ENCODE measurements at places on chromosomes 3 and 15.
A peak's percentile ranks its signal among the peaks of the same experiment; 100 is the strongest.

GRCh38 chr3:112303764-112304325, 9.8 kb upstream of the SLC9C1 start:
- no peak for DNase-seq

DNA sequence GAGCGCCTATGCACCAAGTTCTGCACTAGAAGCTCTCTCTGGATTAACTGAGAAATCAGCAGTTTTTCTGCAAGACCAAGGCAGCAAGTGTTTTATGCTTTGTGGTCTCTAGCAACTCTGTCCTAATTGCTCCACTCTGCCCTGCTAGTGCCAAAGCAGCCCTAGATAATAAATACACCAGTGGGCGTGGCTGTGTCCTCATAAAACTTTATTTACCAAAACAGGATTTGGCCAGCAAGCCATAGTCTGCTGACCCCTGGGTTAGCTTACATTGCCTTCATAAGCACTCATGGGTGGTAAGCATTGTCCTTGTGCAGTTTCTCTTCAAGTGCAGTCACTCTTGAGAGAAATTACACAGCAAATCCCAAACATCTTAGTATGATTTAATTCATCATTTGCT, 30.7 kb upstream of the SLC24A5 start:
- DNase-seq, result no peak

GRCh38 chr3:185460719-185461350, 38.0 kb downstream of the TMEM41A start:
- DNase-seq, result no peak

DNA sequence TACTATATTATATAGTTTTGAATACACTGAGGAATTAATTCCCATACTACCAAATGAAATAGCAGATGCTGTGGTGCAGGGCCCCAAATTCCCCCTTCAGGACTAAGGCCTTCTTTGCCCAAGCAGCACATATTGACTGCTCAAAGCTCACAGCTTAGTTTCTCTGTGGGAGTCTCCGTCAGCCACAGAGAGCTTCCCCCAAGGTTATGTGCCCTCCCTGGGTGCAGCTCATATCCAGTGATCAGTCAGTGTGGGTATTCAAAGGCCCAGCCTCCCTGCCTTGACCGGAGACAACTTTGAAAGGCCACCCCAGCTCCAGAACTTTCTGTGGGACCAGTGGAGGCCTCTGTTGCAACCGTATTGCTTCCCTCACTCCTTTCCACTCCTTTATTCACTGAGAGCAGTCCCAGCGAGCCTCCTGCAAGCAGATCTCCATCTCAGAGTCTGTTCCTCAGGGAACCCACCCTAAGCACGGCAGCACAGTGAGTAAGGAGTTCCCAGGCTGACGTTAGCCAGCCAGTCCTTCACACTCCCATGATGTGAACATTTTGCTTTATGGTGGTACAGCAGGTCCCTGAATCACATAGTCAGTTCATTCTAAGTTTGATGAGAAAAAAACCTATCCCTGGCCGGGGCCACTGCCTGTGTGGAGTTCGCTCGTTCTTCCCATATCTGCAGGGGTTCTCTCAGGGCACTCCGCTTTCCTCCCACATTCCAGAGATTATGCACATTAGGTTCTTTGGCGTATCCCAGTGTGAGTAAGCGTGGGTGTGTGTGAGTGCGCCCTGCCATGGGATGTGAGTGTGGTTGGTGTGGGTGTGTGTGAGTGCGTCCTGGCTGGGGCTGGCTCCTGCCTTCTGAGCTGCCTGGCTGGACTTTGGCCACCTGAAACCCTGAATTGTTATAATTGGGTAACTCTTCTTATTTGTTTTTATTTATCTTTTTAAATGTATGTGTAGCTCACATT, 64.4 kb upstream of the PPARG start:
- no peak for DNase-seq

- no peak for DNase-seq
Measured at GRCh38 chr15:87986776-87987175, 269.8 kb downstream of the NTRK3 start.

GRCh38 chr3:22475665-22476240, 724.7 kb upstream of the ZNF385D start:
- no peak for DNase-seq

DNA sequence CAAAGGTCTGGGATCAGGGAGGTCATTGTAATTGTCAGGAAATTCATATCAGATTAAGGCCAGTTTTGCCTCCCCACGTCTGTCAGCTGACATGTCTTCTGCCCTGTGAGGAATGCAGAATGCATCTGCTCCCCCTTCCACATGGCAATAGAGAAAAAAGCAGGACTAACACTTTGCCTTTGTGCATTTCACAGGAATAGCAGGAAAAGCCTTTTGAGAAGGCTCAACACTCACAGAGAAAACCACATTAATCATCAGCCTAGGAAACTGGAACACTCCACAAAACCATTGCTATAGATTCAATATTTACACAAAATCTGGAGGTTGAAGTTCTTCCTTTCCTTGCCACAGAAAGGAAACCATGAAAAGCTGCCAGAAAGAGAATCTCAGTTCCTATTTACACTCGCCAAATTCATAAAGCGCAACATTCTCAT, 165.2 kb upstream of the HES1 start:
- DNase-seq, result no peak

DNA sequence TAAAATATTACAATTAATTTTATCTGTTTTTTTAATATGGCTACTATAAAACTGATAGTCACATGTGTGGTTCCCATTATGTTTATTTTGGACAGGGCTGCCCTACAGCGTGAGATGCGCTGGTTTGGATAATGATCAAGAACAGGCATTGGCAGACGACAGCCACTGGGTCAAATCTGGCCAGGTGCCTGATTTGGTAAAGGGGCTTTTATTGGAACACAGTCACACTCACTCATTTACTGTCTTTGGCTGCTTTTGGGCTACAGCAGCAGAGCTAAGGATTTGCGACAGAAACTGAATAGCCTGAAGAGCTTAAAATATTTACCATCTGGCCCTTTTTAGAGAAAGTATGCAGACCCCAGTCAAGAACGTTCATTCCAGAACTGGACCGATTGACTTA, 724.2 kb upstream of the CFAP20DC start:
- no peak for DNase-seq

DNA sequence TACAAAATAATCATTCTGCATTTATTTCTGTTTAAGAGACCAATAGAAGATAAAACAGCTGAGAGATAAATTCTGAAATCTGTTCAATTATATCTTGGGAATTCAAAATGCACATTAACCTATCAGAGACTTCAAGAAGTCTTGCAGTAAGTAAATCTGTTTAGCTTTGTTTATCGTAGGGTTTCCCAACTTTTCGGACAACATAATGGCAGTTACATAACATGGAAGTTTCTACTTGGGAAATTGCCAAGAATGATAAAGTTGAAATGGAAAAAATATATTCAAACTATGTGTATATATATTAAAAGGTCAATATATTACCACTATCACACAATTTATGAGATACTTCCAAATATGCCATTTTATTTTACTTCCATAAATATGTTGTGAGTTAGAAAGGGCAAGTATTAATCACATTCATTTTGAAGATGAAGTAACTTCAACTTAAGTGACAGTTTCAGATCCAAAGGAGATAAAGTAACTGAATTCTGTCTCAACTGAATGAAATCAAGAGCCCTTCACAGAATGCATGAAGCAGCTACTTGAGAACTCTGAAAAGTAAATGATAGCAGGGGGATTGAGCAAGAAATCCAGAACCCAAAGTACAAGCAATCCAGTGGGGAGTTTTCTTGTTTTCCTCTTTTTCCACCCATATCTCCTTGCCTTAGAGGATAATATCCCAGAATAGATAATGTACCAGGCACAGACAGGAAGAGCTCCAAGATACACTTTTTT, 108.8 kb downstream of the PLOD2 start:
- no peak for DNase-seq

GRCh38 chr3:169869484-169870220, at the start of gene LRRC31:
LRRC31 (minus strand) TSS chr3:169869935; CDS start chr3:169869807, 128 bp downstream.
- DNase-seq, result no peak

GRCh38 chr3:18086078-18086477, 339.1 kb downstream of the SATB1 start:
- DNase-seq, result no peak

- DNase-seq, result no peak
Measured at GRCh38 chr3:134796281-134797056, 1.4 kb downstream of the EPHB1 start.

DNA sequence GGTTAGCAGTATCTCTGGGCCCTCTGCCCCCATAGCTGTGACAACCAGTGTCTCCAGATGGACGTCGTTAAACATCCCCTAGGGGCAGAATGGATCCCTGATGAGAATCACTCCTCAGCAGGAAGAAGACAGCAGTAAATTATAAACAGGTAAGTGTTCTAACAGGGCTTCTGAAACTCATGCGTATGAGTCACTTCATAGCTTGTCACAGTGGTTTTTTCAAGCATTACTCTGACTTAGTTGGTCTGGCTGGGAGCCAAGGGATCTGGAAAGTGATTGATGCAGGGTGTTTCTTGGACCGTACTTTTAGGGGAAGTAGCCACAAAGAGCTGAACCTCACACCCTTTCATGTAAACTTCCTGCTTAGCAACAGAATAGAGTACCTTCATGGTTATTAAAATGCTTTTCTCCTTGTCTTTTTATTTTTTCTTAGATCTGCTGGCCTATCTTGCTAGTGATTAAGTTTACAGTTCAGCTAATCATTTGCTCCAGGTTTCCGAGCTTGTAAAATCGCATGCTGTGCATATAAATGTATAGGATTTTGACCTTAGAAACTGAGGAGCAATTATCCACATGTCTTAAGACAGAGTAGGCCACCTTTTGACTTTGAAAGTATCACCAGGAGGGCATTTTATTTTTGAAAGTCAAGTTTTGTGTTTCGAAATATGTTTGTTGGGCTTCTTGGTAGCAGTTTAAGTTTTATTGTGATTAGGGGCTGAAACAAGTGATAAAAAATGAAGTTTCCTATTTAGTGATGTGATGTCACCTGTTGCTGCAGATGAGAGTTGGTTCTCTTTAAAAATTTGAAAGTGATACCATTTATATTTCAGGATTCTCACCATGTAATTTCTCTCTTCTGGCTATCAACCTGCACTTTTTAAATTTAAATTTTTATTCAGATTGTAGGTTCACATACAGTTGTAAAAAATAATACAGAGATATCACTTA, 333.9 kb downstream of the PTPRG start:
- peak; percentile 57 for DNase-seq

DNA sequence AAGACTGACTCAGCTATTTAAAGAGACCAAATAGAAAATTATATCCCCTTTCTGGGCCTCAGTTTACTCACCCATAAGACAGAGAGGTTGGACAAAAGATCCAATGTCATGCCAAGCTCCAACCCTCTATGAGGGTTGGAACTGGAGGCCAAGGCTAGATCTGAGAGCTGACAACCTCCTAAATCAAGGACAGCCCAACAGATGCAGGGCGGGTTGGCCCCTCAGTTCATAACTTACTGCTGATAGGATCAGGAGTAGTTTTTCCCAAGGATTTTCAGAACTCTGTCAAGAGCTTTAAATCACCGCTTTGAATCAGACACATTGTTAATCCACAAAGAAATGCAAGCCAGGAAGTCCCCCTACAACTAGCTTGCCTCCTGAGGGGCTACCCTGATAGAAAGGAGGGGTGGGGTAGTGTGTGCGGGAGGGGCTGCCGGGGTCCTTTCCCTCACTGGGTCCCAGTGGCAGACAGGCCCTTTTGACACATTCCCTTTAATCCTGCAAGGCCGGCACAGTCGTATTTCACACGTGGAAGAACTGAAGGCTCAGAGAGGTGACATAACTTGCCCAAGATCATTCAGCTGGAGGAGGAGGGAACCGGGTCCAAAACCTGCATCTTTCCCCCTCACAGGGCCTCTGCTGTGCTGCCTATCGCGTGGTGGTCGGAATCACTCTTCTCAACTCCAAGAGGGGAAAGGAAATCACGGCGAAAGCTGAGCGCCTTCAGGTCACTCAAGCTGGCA, 21.4 kb downstream of the BMF start:
- DNase-seq, result no peak

GRCh38 chr3:44506961-44507360, 29.5 kb upstream of the ZNF445 start:
- no peak for DNase-seq

- no peak for DNase-seq
Measured at GRCh38 chr3:101043687-101044078, 50.5 kb upstream of the ABI3BP start.

DNA sequence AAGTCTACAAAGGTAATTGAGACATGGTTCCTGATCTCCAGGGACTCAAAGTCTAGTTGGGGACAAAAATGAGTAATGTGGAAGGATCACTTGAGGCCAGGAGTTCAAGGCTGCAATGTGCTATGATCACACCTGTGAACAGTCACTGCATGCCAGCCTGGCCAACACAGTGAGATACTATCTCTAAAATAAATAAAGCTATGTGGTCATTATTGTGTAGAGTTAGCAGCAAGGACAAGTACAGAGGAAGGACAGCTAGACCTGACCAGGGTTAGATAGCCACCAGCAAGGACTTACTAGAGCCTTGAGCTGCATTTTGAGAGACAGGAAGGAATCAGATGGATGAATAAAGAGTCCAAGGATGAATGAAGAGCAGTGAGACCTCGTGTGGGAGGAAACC, 166.5 kb downstream of the MINAR1 start:
- no peak for DNase-seq

DNA sequence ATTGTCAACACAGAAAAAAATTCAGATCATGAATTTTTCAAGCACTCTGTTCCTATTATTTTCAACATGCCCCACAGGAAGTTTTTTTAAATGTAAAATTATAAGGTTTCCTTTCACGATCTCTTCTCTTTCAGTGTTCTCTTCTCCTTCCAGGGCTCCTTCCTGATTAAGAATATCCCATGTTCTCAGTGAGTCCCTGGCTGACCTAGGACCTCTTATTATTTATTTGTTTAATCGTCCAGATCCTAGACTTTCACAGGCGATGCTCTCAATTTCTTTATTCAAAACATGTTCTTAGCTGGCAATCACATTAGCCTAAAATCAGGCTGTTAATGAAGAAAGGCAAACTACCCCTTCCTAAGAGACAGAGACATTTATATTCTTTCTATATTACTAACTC, 124.3 kb downstream of the ABI3BP start:
- no peak for DNase-seq

DNA sequence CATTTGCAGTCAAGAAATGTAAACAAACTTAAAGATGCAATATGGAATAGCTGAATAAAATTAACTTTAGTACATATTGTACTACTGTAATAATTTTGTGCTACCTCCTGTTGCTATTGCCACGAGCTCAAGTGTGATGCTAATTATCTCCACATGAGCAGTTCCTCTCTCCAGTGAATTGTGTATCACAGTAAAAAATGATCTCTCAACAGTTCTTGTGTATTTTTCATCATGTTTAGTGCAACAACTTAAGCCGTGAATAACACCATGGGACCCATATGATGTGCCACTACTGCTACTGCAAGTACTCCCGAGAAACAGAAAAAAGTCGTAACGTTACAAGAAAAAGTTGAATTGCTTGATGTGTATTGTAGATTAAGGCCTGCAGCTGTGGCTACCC, 12.4 kb downstream of the RIOX2 start:
- no peak for DNase-seq

- DNase-seq, result no peak
Measured at GRCh38 chr3:88807491-88808105, 299.8 kb upstream of the EPHA3 start.

GRCh38 chr3:45554006-45554666, 40.4 kb upstream of the LIMD1 start:
- no peak for DNase-seq

GRCh38 chr3:120311863-120312794, 27.1 kb upstream of the GPR156 start:
- no peak for DNase-seq

Measured in stimulated activated CD4-positive, alpha-beta T cell treated with anti-CD3 and anti-CD28 coated beads, Interleukin-1b, Interleukin-23, amount 100 ng/mL, for 48 hours (primary cell).